Esophagus squamous epithelium (tissue), 5 donors: ENCODE measurements at places on chromosomes 5 and 9.

GRCh38 chr5:56512313-56512996 lies 279.3 kb upstream of the ANKRD55 start:
- no peak for DNase-seq

DNA sequence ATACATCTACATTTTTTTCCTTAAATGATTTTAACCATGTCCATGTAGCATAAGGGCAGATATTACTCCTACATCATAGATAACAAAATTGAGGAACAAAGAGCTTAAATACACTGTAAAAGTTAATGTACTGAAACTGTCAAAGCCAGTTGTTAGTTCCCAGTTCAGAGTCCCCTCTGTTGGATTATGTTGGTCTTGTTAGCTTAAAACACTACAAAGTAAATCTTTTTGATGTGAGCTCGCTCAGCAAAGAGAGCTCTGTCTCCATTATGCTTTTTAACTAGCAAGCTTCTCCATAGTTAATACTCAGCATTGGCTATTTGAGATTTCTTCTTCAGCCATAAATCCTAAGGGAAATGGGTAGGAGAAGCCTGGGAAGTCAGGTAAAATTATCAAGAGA lies 149.1 kb downstream of the ADAMTS6 start:
- no peak for DNase-seq

DNA sequence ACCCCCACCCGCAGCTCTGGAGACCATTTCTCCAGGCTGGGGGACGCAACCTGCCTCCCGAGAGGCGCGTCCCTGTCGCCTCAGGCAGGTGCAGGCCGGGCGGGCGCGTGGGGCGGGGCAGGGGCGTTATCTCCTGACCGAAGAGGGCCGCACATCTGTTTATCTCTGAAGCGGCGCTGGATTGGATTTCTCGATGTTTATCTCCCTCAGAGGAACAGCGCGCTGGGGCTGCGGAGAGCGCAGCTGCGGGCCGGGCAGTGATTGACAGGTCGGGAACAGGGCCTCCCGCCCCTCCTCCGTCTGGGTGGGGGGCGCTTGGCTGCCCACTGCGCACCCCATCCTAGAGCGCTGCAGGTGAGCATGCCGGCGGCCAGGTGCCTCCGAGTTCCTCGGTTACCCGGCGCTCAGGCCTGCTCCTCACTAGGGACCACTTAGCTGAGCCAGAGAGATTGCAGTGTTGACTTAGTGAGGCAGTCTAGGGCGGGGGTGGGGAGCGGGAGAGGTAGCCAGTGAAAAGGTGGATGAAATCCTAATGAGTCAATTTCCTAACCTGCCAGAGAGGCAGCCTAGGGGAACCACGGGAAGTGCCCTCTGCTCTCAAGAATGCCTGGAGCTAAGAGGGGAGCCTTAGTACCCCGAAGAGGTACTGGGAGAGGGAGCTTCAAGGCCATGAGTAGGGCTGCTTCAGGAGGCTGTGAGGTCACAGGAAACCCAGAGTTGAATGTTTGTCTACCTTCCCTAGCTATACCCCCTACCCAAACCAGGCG lies 39.6 kb upstream of the TIFAB start:
- no peak for DNase-seq

- DNase-seq: no peak
These were observed 193.3 kb downstream of the PALM2AKAP2 start for GRCh38 chr9:109973336-109973735.

- DNase-seq: no peak
These were observed 246.1 kb downstream of the TRIM32 start for GRCh38 chr9:116933251-116933650.

DNA sequence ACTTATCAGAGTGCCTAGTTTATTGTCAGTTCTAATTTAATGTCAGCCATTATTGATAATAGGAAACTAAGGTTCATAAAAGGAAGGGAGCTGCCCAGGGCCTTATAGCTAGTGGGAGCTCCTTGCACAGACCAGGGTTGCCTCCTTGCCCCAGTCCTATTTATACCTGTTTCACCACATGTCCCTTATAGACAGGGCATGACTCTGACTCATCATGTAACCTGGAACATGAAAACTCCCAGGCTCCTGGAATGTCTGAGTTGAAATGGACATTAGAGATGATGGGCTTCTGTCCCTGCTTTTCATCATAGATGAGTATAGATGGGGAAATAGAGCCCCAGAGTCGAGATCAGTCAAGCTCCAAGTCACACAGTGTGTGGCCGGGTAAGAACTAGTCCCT lies 21.1 kb downstream of the FAT2 start:
- no peak for DNase-seq

- no peak for DNase-seq
These were observed 19.0 kb downstream of the STOM start for GRCh38 chr9:121350993-121351561.

GRCh38 chr5:38078161-38078560 lies 180.2 kb upstream of the EGFLAM start:
- no peak for DNase-seq

DNA sequence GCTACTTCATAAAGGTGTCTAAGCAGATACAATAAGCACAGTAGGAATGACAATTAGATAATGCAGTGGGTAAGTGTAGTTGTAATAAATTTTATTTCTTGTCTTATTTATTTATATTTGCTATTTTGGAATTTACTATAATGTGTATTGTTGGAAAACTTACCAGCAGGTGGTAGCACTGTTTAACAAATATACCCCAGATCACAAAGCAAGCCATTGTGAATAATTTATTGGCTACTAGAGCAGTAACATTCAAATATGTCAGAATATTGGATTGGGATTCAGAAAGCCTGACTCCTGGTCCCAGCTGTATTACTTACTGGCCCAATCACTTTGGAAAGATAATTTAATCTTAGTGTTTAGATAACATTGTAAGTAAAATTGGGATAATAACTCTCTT lies 78.0 kb downstream of the ISOC1 start:
- no peak for DNase-seq

GRCh38 chr5:99636663-99637062 lies 707.9 kb upstream of the CHD1 start:
- no peak for DNase-seq
